ENCODE measurements at places on chromosomes 5 and 9.

GRCh38 chr5:39518516-39518915, 93.7 kb upstream of the DAB2 start:
- no peak for DNase-seq

DNA sequence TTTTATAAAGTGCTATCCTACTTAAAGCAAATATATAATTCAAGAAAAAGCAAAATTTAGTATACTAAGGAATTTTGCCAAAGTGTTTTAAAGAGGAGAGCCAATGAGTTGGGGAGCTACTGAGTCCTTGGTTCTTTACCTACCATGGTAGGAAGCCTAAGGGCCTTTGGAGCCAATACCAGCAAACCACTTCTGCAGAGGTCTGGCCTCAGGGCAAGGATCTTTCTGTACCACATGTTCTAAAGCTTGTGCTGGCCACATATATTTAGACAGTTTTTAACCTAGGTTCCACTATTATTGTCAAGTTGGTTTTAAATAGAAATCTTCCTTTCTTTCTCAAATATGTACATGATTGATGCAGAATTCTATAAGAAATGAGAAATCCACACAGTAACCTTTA, 172.3 kb upstream of the NREP start:
- no peak for DNase-seq

DNA sequence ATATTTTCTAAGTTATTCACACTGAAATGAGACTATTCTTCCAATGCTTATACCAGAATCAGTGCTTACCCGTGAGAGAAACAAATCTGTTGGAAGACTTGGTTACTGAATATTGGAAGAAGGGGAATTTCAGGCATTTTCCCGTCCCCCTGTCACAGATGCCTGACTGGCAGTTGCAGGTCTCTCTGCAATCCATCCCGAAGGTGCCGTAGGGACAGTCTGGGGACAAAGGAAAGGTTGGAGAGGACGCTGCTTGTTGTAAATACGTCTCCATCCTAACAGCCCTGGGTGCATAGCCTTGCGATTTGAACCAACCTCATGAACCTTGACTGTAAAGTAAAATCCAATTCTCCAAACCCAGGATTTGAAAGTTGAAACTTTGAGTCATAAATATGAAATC, 3.5 kb downstream of the ESM1 start:
- DNase-seq, result no peak

DNA sequence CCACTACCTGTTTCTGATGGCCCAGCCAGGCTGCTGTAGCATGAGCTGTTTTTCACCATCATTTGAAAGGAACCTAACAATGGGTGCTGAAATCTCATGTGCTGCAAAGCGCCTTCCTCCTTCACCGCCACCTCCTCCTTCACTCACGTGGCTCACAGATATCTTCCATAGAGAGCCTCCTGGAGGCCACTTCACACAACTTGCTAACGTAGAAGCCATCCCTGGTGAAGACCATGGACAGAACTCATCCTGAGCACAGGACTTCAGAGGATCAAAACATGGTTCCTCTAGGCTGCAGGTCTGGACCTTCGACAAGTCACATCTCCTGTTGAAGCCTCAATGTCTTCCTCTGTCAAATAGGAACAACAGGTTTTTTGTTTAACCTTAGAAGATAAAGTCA, 155.5 kb upstream of the RAD23B start:
- no peak for DNase-seq

GRCh38 chr5:135276151-135276550, 122.9 kb downstream of the MACROH2A1 start:
- DNase-seq, result no peak

- no peak for DNase-seq
These were observed 145.4 kb upstream of the IER5L start for GRCh38 chr9:129323376-129323998.

GRCh38 chr9:83219924-83220438, 157.0 kb upstream of the RASEF start:
- DNase-seq, result no peak

GRCh38 chr5:144284931-144285502, 114.3 kb downstream of the KCTD16 start:
- DNase-seq, result no peak

DNA sequence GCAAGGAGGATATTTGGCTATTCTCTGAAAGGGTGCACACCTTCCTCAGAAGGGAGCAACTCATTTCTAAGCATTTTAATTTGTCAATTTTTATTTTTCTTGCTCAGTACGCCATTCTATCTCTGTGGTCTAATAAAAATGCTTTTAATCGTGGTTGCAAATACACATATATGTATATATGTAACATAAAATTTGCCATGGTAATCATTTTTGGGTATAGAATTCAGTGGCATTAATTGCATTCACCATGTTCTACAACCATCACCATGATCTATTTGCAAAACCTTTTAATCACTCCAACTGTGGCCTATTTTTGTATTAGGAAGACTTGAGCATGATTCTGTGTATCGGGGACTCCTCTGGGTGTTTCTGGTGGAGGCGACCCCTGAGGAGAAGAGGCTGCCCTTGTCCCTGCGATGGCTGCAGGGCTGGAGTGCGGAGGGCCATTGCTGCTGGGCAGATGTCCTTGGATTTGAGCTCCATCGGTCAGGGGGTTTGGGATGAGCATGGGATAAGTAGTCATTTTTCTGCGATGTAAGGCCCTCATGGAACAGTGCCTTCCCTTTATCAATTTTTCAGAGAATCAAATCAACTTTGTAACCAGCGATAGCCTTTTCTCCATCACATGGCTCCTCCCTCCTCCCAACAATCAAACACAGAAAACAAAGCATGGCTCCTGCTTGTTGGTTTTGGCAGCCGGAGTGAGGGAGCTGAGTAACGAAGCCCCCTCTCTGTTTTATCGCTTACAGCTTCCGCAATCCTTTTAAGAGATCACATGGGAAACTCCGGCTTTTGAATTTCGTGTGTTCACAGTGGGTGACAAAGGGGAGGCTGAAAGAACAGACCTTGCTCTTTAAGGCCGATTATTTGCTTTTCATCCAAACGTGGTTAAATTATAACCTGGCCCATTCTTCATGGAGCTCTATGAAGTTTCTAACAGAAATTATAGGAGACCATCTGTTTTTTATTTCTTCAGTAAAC, 187.3 kb downstream of the TENT4A start:
- DNase-seq, result no peak

DNA sequence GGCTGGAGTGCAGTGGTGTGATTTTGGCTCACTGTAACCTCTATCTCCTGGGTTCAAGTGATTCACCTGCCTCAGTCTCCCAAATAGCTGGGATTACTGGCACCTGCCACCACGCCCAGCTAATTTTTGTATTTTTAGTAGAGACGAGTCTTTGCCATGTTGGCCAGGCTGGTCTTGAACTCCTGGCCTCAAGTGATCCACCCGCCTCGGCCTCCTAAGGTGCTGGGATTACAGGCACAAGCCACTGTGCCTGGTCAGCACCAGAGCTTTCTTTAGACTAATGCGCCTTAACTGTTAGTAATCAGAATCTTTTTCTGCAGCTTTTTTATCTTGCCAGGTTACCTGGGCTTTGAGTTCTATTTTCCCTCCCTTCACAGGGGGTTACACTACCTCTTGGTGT, 18.4 kb downstream of the PTGS1 start:
- DNase-seq, result no peak

DNA sequence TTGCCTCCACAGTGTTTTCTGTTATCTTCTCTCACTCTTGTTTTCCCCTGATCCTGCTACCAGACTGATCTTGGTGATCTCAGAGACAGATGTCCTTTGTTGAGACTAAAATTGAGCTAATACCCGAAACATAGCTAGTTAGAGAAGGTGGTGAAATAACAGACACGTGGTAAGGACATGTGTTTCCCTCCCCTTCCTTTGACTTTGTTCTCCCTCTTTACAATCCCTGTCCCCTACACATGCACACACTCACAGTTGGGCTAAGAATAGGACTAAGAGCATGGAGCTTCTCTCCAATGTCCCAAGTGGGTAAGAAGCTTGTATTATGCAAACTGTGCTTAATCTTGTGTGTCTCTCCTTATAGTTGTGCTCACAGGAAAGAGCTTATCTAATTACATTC, 1603.0 kb upstream of the C9orf72 start:
- no peak for DNase-seq

Measured in CD4-positive, alpha-beta T cell treated with Interleukin-6 for 4 hours (primary cell).